IPS DF 6.9 (cell line): ENCODE measurements at places on chromosomes 5 and 9.

- DNase-seq: no peak
These were observed 48.8 kb upstream of the FREM1 start for GRCh38 chr9:14958989-14959388.

DNA sequence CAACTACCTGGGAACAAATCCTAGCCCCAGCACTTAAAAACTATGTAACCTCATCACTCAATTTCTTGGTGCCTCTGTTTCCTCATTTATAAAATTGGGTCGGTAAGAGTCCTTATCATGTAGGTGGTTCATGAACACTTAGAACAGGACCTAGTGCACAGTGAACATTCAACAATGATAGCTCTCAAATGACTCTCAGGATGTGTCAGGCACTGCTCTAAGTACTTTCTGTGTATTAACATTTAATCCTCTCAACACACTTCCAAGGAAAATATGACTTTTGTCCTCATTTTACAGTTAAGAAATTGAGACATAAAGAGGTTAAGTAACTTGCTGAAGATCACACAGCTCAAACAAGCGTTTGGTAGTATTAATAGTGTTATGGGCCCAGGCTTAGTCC, 202.1 kb upstream of the KLF4 start:
- no peak for DNase-seq

GRCh38 chr5:90201923-90202322, 207.6 kb downstream of the CETN3 start:
- DNase-seq: no peak

- no peak for DNase-seq
These were observed 215.2 kb downstream of the TLE1 start for GRCh38 chr9:81474125-81474524.

GRCh38 chr5:149640350-149640999, 59.2 kb downstream of the ARHGEF37 start:
- no peak for DNase-seq

DNA sequence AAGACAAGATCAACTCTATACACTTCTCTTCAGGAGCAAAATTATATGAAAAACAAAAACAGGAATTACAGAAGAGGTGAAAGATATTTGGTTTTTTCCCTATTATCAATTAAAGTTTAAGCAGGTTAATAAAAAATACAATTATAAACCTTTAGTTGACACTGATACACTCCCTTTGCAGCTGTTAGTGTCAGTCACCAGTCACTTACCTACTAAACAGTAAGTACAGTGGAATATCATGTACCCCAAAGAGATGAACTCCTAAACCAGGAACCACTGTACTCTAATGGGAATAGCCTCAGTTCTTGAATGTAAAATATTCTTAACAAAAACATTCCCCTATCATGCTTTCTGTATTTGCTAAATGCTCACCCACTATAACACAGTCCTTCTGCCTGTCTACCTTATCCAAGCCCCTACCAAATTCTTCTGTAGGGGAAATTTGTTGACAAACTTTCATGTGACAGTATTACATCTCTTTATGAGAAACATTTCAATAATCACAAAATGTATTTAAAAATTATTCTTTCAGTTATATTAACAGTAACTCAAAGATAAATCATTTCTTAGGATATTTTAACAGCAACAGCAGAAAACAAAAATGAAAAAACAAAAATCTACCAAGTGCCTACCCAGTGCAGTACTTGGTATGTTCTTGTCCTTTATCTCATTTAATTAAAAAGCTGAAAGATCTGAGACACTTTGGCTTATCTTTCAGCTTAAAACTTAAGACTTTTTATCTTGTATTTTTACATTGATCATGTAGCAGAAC, 212.8 kb downstream of the MLLT3 start:
- no peak for DNase-seq

GRCh38 chr5:174106997-174107655, 61.6 kb downstream of the NSG2 start:
- no peak for DNase-seq

DNA sequence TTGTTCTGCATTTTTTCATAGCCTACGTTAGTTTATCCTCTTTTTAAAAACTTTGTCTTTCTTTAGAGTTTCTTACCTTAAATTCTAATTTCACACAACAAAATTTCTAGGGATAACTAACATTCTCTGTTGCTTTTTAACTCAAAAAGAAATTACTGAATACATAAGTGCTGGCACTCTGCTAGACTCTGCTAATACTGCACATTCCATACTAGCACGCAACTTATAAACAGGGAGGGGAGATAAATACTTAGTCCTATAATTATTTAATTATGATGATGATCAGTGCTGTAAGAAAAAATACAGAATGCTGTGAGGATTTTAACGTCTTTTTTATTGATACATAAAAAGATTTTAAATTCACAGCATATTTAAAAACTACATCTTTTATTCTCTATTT, 25.1 kb downstream of the RNF145 start:
- DNase-seq: no peak

- no peak for DNase-seq
These were observed 92.0 kb downstream of the DCP2 start for GRCh38 chr5:113068559-113068958.

- no peak for DNase-seq
These were observed 947.8 kb downstream of the NR2F1-AS1 start for GRCh38 chr5:92633176-92633575.

GRCh38 chr9:122376796-122377195, 6.0 kb downstream of the PTGS1 start:
- no peak for DNase-seq

DNA sequence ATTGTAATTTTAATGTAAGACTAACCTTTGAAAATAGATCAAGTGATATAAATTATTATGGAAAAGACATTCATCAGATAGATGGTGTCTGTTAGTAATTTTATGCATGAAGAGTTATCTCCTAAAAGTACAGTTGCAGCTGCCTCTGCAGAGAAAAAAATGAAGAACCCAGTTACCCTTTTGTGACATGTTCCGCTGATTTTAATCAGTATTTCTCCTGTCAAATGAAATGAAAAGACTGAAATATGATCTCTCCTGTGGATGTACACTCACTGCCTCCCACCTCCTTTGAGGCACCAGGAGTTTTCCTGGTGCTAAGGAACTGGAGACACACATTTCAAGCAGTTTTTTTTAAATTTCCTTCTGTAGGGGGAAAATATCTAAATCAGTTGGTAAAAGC, 277.4 kb downstream of the KIF4B start:
- no peak for DNase-seq

- DNase-seq: no peak
These were observed 40.9 kb downstream of the STX17 start for GRCh38 chr9:99947395-99947794.

DNA sequence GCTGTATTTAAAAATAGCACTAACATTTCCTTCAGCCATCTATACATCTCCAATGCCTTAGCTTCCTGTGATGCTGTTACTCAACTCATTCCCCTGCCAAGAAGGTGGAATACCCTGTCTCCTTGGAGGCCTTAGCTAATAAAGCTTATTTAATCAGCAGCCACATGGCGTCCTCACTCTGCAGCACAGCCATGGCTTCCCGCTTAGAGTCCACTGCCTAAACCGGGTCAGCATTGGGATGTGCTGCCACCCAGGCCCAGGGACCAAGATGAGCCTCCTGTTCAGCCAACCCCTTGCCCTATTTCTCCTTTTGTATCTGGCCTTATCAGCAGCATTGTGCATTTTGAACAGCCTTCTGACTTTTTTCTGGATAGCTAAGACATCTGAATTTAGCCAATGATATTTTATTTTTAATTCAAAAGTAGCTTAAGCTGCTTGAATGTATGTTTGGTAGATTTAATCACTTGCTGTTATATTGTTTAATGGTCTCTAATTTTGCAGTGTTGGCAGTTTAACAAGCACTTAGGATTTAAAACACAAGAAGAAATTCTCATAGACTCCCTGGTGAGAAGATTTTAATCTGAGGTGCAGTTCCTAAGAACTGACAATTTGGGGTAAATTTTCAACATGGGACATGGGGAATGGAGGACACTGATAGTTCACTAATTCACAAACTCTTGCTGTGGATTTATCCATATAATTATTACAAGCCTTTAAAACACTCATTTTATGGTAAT, 113.0 kb downstream of the RPS23 start:
- DNase-seq: no peak

GRCh38 chr5:91281401-91281800, 101.7 kb downstream of the ARRDC3 start:
- DNase-seq: no peak

DNA sequence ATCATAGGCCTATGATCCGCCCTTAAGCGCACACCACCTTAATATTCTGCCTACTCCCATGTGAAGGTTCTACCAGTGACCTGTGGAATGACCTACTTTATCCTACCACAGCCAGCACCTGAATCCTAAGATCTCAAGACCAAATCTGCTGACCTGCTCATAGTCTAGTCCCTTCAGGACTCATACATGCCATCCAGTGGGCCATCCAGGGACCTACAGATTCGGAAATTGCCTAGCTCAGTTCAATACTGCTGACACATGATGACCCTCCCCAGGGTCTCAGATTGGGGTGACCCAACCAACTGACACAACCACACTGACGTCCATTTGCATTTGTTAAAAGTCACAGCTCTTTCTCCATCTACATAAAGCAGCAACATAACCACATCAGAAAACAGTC, 443.8 kb upstream of the ST8SIA4 start:
- DNase-seq: no peak

GRCh38 chr9:134568811-134569210, 72.8 kb upstream of the COL5A1 start:
- no peak for DNase-seq

GRCh38 chr5:86155796-86156195, 461.9 kb upstream of the COX7C start:
- DNase-seq: no peak

- DNase-seq: no peak
These were observed 51.1 kb upstream of the SNX2 start for GRCh38 chr5:122723606-122724352.

DNA sequence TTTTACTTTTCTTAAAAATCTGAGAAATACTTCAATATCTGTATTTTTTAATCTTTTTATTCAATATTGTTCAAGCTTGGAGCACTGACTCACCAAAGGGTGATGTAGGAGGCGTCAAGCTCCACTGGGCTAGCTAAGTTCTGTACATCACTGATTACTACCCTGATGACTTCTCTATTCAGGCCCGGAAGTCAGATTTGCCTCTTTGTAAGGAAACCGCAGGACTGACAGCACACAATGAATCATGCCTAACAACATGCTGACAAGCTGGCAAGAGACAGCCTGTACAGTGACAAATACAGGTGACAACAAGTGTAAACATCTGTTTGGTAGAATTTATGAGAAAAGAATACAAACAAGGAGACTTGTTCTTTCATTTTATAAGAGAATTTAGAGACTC, 627.9 kb upstream of the RORB start:
- DNase-seq: no peak

GRCh38 chr9:93468763-93469456, 15.5 kb upstream of the FAM120AOS start:
- no peak for DNase-seq

DNA sequence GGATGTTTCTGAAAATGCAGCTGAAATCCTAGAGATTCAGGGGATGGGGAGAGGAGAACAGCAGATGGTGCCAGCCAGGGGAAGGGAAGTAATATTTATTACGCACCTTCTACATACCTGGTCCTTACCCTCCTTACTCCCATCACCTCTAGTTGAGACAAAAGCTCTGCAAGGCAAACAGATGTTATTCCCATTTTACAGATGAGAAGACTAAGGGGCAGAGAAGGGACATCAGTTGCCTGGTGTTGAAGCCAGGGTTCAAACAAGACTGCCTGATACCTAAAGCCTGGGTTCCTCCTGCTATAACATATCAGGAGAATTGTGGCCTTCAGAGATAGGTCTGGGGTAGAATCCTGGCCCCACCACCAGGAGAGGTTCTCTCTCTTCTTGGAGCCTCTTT, 7.3 kb upstream of the BOD1 start:
- no peak for DNase-seq

DNA sequence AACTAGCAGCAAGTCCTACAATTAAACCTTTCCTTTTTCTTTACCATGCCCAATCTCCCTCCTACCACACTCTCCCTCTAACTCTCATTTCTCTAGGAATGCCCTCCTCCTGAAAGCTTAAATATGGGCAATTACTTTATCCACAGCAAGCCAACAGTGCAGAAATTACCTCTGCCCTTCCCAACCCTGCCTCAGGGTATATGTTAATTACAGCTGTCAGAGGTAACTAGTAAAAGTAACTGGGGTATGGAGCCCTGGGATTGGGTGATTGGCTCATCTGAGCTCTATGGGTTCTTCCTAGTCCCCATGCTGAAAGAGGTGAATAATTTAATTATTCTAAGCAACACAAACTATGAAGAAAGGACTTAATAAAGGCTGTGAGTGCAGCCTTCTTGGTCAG, 478.9 kb upstream of the NMUR2 start:
- no peak for DNase-seq

DNA sequence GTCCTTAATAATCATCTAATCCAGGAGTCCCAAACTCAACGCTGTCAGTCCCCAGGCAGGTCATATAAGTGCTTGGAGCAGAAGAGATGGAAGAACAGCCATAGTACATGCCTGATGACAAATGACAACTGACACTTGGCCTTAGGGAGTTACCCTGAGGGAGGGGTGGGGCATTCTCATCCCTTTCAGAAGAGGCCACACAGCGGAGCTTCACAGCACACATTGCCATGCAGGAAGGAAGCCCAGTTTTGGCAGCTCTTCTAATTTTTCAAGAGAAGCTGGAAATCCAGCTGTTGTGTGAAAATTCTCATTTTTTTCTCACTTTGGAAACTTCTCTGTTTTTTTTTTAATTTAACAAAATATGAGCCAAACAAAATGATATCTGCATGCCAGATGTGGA, 89.0 kb downstream of the ASTN2 start:
- no peak for DNase-seq
